ENCODE measurements at places on chromosomes 6 and 20.

- DNase-seq, result no peak
Observed at GRCh38 chr6:21539621-21540100, 53.9 kb upstream of the SOX4 start.

GRCh38 chr6:41964201-41964887 lies 22.7 kb upstream of the CCND3 start:
- no peak for DNase-seq

DNA sequence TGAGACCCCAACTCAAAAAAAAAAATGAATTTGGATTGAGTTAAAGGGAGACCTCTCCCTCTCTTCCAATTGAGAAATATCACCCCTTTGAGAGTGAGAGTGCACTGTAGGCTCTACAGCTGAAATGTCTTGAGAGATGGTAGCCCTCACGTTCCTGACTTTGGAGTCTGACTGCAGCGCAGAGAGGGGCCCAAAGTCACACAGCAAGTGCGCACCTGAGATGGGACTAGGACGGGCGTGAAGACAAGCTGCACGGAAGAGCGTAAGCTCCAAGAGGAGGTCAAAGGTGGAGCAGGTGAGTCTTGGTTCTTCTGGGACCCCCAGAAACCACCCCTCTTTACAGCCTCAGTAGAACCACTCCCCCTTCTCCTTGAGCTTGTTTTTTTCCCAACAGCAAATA lies 643 bp downstream of the SLA2 start:
- DNase-seq, result no peak

GRCh38 chr6:36484736-36485135 lies 41.9 kb downstream of the KCTD20 start:
- no peak for DNase-seq

GRCh38 chr6:112511441-112511840 lies 164.3 kb downstream of the RFPL4B start:
- DNase-seq, result no peak

GRCh38 chr6:189676-190075 lies 102.6 kb upstream of the DUSP22 start:
- DNase-seq, result no peak

DNA sequence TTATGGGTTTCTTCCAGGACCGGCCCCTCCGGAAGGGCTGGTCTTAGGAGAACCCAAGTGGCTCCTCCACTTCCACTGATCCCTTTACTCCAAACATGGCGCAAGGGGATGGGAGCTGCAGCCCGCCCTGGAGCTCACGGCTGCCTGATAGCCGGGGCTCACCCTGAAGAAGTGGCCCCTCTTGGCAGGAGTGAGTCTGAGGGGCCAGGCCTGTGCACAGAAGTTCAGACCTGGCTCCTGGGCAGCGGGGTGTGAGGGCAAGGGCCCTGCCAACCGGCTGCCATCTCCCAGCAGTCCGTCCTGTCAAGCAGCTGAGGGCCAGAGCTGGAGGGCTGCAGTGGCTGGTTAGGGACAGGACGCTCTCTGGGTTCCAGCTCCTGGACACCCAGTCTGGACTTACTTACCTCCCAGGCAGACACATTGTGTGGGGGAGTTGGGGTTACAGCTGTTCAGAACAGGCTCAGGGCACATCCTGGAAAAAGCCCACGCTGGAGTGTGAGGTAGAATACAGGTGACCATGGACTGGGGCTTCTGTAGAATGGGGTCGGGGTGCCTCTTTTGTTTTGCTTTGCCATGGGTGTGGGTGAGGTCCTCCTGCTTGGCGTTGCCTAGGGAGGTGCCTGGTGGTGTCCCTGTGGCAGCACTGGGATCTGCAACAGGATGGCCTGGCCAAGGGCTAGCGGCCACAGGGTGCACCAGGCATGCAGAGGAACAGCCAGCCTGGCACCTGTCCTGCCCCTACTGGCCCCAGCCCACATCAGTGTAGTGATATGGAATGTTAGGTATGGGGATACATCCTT lies 88.4 kb downstream of the ASXL1 start:
- DNase-seq, result no peak

DNA sequence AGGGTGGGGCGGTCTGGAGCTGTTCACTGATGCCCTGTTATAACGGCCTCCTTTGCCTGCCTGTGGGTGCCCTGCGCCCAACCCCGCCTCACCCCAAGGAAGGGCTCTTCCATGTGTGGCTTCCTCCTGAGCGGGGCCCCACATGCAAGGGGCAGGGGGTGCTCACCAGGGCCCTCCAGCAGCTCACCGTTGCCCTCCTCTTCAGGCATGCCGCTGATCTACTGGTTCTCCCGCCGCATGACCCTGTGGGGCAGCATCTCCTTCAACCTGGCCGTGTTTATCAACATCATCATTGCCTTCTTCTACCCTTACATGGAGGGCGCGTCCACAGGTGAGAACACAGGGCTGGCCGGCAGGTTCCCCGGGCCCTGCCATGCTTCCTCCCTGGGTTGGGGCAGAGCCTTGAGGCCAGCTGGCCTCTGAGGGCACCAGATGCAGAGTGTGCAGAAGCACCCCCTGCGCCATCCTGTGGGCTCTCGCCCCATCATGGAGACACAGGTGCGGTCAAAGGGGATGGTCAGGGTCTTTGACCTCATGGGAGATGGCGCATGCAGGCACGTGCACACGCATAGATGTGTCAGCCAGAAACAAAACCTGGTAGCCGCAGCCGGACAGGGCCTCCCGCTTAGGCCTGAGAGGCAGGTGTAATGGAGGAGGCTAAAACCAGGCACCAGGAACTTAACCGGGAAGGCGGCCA lies 22.9 kb downstream of the UQCC2 start:
- no peak for DNase-seq

- DNase-seq, result no peak
Observed at GRCh38 chr20:19259141-19259591, 46.7 kb downstream of the SLC24A3 start.

DNA sequence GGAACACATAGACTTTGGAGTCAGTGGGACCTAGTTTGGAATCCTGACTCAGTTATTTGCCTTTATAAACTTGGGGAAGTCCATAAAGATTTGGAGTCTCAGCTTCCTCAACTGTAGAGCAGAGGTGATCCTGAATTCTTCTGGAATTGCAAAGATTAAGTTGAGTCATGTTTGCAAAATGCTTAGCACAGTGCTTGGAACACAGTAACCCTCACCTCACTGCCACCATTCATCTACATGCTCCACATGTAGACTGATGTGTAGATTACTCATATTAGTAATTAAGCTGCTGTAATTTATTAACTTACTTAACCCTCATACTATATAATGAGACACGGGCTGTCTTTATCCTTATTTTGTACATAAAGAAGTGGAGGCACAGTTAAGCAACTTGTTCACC lies 61.4 kb downstream of the LAMP5 start:
- DNase-seq, result no peak

GRCh38 chr6:156851454-156851921 lies 74.3 kb downstream of the ARID1B start:
- DNase-seq, result no peak

DNA sequence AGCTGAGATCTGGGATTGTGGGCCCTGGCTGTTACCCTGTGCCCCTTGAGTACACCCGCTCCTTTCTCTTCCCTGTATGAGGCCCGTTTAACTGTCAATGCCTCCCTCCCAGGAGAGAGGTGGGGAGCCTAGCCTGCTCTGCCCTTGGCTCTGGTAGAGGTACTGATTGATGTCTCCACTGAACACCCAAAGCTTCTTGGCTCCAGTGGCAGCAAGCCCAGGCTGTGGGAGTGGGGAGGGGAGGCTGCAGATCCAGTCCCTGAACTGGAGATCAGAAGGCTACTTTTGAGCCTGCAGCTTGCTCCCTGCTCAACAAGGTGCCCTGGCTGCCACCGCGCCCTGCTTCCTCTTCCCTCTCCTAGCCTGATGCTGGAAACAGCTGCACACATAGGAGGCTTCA lies 7.5 kb downstream of the LRRC73 start:
- no peak for DNase-seq

GRCh38 chr6:819122-819521 lies 126.2 kb upstream of the EXOC2 start:
- DNase-seq, result no peak

DNA sequence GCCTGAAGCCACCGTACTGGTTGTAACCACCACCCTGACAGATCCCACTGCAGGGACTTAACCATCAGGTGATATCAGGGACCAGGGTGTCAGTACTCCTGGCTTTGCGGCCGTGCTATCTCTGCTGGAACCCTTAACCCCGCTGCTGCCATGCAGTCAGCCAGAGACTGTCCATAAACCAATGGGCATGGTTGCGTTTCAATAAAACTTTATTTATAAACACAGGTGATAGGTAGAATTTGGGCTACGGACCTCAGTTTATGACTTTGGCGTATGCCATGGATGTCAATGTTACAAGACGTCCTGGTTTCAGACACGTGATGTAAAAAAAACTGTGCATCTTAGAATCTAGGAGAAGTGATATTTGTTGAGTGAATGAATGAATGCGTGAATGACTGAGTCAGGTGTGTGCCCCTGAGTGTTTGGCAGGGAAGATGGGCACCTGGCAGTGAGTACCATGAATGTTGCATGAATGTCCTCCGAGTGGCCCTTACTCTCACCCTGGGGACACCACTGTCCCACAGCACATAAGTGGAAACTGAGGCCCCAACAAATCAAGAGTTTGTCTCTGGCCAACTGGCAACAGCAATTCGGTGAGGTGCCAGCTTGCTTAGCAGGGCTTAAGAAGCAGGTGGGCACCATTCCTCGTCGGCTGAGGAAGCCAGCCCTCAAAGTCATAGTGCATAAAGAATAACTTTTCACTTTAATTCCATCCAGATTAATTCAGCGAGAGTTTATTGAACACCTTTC lies 64.0 kb upstream of the APCDD1L start:
- no peak for DNase-seq

DNA sequence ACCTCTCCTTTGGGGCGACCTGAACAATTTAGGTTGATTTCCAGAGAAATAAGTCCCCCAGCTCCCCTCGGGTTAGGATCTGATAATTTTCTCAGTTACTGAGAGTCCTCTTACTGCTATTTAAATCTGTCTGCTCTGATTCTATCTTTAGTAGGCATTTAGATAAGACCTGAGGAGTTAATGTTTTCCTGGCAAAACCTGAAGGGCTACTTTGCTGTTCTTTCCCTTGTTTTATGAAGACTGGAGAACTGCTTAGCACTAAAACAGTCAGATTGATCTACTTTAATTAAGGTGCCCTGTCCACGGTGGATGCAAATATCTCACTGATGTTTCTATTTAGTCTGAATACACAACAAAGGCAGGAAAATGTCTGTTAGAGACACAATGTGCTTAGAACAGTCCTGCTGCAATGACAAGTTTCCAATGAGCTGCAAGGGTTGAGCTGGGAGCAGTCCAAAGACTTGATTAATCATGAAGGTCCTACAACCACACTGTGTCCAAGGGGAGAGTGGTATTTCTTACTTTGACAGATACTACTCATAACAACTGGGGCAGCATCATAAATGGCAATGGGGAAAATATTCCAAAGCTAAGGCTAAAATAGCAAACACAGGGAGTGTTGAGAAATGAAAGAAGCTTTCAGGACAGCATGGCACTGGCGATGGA lies 15.7 kb downstream of the ADTRP start:
- no peak for DNase-seq

DNA sequence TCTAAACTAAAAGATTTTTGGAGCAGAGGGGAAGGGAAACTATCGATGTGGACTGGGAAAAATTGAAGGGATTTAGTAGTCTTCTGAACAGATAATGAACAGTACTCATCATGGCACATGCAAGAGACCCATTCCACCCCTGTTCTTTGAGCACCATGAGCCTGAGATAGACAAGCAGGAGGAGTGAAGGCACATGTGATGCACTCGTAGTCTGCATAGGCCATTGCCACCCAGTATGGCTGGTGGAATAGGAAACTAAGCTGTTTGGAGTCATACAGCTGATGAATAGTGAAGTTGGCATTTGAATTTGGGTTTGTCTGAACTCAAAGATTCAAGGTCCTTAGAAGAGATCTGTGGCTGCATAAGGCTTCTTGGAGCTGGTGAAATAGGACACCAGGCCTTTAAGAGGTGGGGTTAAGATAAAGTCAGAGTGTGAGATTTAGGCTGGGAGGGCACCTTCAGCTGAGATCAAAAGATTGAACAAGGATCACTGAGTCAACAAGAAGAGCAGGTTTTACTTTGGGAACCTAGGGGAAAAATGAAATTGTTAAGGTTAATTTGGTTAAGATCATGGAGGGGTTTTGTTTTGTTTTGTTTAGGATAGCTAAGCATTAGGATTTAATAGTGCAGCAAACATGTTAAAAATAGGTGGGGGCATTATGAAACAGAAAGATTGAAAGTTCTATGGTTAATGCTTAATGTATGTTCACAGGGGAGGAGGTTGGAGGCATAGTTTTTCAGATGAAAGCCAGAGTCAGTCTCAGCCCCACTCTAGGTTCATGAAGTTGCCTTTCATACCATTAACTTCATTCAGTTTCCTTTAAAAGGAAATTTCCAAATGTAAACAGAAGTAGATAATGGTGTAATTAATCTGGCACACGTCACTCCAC lies 148.8 kb downstream of the ARID1B start:
- no peak for DNase-seq

GRCh38 chr6:150142670-150143515 lies at the start of gene PPP1R14C:
Gene PPP1R14C, plus strand, starts transcription at chr6:150143044. Its CDS starts 149 bp downstream, at chr6:150143193.
- no peak for DNase-seq

DNA sequence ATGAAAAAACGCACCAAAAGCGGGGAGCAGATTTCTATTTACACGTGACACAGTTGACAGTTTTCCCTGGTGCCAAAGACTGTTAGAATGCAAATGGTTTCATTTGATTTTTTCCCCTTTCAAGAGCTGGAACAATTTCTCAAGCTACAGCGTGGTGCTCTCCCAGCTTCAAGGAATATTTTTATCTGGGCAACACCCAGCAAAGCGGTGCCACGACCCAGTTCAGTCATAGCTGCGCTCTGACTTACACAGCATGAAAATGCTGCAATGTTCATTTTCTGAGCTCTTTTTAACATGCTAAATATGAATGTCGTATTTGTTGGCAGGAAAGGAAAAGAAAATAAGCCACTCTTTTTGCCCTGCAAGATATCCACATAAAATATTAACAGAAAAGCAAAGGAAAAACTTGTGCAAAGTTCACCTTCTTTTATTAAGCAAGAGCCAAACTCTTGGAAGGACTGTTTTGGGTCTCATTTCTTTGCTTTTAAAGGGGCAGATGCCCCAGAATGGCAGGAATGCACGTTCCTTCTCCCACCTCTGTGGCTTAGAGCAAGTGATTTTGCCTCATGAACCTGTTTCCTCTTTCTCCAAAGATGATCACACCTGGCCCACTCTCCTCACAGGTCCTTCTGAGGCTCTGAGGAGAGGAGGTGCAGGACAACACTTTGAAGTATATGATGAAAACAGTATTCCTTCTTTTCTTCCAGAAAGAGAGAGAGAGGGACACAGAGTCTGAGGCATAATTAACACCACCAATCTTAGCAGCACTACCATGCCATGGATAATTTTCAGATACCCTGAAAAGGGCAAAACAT lies 47.0 kb downstream of the TTI1 start:
- DNase-seq, result no peak

Measured in stimulated activated CD8-positive, alpha-beta memory T cell treated with anti-CD3 and anti-CD28 coated beads, Interleukin-2, amount 100 ng/mL, for 1 hour (primary cell).